CD14-positive monocyte (primary cell): ENCODE measurements at places on chromosomes 6 and 20.

DNA sequence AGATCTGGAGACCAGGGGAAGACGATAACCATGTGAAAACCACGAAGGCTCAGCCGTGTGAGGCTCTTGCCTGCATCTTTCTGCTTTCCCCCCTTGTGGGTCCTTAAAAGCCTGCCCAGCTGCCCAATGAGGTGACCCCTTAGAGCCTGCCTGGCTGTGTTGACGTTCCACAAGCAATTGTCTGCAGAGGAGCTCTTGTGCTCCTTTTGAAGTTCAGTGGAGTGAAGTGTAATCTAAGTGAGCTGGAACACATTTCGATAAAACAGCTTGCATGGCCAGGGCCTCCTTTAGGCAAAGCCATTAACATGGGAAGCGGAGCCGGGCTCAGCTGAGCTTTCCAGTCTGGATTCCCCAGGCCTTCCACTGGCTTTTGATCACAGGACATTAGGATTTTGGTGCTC, 27.3 kb upstream of the TCP11 start:
- DNase-seq = no peak

- DNase-seq = no peak
Measured at GRCh38 chr6:34071884-34072379, 74.0 kb downstream of the GRM4 start.

DNA sequence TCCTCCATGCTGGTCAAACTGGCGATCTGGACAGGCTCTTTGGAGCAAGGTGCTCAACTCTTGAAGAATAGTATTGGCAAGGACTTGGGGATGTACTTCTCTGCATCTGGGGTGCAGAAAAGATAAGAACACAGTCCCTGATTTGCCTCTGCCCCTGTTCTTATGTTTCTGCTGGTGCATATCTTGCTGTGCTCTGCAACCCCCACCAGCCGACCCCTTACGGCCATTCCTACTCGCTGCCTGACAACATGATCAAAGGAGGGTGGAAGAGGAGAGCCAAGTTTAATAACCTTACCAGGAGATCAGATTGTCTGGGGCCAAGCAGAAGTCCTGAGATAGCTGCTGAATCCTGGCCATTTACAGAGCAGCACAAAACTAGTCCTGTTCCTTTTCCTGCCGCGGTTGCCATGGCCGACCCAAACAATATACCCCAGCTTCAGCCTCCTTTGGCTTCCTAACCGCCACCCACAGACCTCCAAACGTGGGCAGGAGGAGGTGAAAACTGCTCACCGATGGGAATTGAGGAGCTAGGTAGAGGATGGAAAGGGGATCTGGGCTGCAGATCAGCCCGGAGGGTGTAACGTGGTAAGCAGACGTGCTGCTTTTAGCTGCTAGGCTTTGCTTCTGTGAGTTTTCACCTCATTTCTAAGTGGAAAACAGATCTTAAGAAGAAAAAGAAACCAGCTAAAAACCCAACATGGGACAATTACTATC, 60.9 kb downstream of the ATXN1 start:
- DNase-seq = no peak

- no peak for DNase-seq
Measured at GRCh38 chr20:37072293-37073196, 23.3 kb downstream of the RBL1 start.

DNA sequence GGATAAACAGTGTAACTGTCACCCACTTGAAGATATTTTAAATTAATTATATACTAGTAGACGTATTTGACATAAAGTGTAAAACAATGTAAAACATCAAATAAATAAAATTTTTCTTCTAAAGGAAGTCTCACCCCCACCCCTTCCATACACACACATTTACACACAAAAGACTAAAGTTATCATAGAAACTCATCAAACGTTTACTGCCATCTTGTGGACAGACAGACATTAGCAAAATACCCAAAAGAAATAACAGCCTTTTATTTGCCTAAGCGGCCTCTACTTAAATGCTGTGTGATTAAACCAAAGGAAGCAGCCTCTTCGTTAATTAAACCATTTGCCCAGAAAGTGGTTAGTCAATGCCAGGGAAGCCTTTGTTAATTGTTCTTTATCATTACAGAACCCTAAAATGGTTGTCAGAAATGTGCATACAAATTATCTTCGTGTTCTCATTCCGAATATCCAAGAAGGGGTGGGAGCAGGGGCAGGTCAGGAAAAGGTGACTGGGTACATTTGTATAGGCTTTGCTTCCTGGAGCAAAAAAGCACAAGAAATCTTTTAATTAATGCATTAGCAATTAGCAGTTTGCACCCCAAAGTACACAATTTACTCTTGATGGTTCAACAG, 176.2 kb upstream of the SASH1 start:
- DNase-seq = no peak

- DNase-seq = no peak
Measured at GRCh38 chr20:19457611-19458010, 245.2 kb downstream of the SLC24A3 start.

DNA sequence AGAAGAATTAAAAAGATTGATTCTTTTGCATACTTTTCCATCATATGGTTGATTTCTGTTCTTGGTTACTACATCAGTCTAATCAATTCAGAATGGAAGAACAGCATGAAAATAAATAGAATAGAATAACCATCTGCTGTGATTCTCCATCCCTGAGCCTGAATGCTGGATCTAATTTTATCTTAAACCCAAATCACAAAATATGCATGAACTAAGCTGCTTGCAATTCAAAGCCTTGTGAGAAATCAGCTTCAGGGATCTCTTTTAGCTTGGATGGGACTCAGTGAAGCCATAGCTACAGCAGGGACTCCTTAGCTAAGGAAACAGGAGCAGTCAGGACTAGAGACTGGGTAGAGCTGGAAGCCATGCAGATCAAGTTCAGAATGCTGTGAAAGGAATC, 74.1 kb downstream of the TPBG start:
- DNase-seq = no peak

- no peak for DNase-seq
Measured at GRCh38 chr6:5765141-5765760, 241.5 kb downstream of the NRN1 start.

- DNase-seq = no peak
Measured at GRCh38 chr6:155269765-155270164, 6.0 kb downstream of the CLDN20 start.

GRCh38 chr20:50611128-50611810, 80.1 kb downstream of the RIPOR3 start:
- no peak for DNase-seq

DNA sequence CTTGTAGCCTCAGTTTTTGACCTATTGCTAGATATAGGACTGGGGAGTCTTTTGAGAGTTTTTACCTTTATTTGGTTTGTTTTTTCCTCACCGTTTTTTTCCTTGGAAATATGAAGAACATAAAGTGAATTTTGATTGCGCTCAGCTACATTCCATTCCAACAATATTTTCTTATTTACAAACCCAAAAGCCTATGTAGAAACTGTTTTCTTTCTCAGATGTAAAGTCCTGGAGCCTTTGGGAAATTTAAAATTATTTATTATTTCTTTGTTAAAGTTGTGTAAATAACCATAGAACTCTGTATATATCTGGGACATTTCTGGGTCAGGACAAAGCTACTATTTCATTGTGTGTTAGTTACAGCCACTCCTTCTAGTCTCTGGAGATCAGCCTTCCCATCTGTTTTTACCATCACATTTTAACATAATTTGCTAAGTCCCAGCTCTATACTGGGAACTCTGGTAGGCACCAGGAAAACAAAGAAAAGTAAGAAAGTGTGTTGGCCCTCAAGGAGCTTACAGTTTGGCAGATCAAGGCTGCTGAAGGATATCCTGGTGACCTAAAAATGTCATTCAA, 68.8 kb downstream of the JAG1 start:
- no peak for DNase-seq

DNA sequence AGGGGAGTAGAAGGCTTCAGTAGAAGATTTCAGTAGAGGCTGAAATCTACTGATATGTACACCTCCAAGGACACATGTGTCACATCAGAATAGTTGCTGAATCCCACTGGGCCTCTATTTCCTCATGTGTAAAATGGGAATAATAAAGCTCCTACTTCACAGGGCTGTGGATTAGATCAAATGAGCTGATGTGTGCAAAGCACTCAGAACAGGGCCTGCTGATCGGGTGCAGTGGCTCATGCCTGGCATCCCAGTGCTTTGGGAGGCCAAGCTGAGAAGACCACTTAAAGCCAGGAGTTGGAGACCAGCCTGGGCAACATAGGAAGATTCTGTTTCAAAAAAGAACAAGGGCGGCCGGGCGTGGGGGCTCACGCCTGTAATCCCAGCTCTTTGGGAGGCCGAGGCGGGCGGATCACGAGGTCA, 8.1 kb upstream of the AP5S1 start:
- DNase-seq = no peak

DNA sequence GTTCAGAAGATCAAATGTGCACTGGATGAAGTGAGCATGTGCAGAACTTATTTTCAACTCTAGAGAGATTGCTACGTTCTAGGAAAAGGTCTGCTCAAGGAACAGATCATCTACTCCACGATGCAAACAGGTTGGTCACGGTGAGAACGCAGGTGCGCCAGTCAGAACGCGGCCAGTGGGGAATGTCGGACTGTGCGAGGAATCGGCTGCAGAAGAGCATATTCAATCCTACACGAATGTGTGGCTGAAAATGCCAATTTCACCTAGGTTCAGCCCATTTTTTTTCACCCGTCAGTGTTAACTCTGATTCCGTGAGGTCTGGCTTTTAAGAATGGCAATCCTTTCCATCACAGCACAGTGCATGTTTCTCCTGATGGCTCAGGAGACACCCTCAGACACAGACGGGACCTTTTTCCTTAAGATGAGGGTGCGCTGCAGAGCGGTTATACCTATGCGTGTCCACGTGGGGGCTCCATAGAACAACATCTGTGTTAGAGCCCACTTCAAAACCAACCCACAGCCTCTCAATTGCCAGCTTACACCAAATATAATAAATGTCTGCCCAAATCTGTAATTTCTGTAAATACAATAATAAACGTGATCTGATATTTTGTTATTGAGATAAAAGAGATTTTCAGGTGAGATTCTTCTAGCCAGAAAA, 250.4 kb downstream of the FOXA2 start:
- DNase-seq = peak; percentile 30

- DNase-seq = no peak
Measured at GRCh38 chr6:14739827-14740226, 506.0 kb upstream of the JARID2 start.

GRCh38 chr6:4929097-4929718, 74.6 kb downstream of the RPP40 start:
- no peak for DNase-seq

- DNase-seq = no peak
Measured at GRCh38 chr6:54020334-54020733, 90.9 kb upstream of the MLIP start.

DNA sequence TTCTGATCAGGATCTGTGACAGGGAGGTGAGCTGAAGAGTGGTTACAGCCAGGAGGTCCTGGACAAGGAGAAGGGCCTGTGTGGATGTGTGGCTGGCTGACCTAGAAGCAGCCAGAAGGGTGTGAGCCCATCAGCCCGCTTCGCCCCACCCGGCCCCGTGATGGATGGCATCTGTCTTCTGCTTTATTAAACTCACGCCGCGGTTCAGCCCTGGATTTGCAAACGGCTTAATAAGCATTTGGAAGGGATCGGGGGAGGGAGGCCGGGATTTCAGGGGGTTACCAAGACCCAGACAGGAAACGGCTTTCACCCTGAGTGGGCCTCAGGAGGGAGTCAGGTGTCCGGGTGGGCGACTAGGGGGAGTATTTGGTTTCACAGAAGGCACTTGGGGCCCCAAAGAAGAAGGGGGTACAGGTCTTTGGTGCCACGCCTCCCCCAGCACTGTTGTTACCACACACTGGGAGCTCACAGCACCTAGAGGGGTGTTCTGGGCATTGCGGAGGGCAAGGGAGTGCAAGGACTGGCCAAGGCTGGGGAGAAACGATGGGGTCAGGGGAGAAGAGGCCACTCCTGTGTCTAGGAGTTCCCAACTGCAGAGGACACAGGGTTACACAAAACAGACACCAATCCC, 53.8 kb upstream of the FOXP4 start:
- DNase-seq = no peak

DNA sequence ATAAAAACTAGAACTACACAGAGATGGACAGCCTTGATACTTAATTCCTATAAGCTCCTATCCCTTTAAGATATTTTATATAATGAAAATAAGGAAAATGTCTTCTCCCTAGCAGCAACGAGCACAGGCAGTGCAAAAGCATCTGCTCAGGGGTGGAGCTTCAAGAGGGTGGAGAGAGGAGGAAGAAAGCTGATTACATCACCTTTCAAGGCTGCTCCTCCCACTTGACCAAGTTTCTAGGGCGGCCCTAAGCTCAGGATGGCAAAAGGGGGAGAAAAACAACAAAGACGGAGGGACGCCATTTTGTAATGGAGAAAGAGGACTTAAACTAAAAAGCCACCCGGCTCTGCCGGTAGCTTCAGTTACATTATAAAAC, 2.2 kb downstream of the PPP1R10 start:
- peak; percentile 96 for DNase-seq

DNA sequence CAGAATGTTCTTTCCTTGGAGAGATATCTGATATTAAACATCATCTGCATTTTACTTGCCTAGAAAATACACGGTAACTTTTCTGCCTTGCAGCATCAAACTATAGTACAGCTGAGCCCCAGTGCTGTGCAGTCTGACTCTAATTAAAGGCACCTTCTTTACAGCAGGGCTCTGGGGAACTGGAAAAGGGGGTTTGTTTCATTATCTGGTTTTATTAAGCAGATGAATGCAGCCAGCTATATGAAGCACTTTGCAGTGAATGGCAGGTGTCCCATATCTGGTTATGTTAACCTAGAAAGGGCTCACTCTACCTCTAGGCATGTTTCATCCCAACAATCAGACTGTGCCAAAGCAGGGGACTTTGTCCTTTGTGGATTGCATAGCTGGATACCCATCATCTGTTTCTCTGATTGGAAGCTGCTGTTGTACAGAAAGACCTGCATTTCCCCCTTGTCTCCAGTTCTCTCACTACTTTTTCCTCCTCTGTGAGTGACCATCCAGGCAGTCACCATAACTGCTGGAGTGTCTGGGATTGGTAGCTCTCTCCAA, 39.6 kb upstream of the CMTR1 start:
- no peak for DNase-seq

GRCh38 chr6:110852773-110853172, 21.8 kb upstream of the AMD1 start:
- peak; percentile 38 for DNase-seq

- DNase-seq = peak; percentile 96
Measured at GRCh38 chr6:42928986-42929820, at the start of gene CNPY3. CNPY3 (plus strand) TSS chr6:42929480; CDS start chr6:42929571, 91 bp downstream.

GRCh38 chr6:88561954-88562315, 395.8 kb upstream of the CNR1 start:
- DNase-seq = no peak

DNA sequence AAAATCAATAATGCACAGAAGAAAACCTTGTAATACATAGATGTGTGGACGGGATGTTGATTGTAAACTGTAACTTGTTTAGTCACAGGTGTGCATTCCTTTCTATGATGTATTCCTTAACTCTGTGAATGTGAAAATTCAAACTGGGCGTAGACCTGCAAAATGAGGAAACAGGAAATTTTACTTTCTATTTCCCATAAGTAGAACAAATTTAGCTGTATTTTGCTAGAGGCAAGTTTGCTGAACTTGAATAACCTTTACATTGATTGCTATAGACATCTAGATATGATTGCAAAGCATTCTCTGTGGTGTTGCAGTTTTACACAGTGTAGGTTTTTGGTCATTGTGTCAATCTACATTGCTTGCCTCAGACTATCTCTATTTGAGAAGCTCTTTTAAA, 368.4 kb upstream of the MAN1A1 start:
- DNase-seq = no peak
